ENCODE measurements at places on chromosomes 16 and 17.

- no peak for DNase-seq
Observed at GRCh38 chr17:19728084-19728495, 11.7 kb upstream of the SLC47A2 start.

DNA sequence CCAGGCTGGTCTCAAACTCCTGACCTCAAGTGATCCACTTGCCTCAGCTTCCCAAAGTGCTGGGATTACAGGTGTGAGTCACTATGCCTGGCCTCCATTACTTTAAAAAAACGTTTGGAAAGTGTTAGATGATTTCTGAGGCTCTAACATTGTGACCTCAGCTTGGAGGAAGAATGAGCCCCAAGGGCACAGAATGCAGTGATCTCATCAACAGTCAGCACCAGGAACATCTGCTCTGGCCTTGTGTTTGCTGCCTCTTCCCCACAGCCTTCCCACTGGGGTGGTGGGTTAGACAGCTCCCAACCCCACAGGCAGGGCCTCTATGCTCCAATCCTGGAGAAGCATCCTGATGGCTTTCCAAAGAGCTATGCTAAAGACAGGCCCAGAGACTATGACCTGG is 37.7 kb upstream of the SREBF1 start:
- no peak for DNase-seq

GRCh38 chr17:79438058-79438457 is 172.8 kb downstream of the RBFOX3 start:
- no peak for DNase-seq

- DNase-seq, result no peak
Observed at GRCh38 chr17:48729335-48730239, 1.0 kb upstream of the HOXB13 start.

DNA sequence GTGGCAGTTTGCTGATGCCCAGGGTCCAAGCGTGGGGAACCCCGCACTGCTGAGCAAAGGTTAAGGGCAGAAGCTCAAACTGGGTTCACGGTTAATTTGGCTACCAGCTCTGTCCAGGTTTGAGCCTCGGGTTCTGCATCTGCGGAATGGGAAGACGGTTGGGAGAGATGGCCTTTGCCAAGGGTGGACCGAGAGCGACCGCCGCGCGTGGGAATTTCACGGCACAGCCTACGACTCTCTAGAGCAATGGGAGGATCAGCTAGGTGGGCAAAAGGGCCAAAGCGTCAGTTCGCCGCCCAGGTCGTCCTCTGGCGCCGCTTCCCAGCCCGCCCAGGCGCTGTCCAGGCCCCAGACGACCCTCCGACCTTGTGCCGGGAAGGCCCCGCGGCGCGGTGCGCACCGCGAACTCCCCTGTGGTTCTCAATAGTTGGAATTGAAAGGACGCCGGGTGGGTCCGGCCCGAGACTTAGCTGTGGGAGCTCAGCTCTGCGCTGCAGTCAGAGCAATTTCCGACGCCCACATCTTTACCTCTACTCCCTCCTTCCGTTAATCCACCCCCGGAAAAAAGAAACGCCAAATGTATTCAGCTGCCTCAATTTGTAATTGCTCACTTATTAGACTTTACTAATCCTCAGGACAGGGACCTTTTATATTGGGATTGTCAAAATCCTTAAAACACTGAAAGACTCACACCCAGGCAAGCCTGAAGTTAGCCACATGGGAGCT is 2.5 kb upstream of the HS3ST3B1 start:
- DNase-seq, result peak; percentile 72

DNA sequence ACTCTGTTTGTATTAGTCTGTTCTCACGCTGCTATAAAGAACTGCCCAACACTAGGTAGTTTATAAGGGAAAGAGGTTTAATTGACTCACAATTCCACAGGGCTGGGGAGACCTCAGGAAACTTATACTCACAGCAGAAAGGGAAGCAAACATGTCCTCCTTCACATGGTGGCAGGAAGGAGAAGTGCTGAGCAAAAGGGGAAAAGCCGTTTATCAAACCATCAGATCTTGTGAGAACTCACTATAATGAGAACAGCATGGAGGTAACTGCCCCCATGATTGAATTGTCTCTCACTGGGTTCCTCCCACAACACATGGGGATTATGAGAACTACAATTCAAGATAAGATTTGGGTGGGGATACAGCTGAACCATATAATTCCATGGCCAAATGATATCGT is 30.9 kb downstream of the ABCC1 start:
- no peak for DNase-seq

- no peak for DNase-seq
Observed at GRCh38 chr17:61235001-61235826, 164.4 kb upstream of the TBX2 start.

DNA sequence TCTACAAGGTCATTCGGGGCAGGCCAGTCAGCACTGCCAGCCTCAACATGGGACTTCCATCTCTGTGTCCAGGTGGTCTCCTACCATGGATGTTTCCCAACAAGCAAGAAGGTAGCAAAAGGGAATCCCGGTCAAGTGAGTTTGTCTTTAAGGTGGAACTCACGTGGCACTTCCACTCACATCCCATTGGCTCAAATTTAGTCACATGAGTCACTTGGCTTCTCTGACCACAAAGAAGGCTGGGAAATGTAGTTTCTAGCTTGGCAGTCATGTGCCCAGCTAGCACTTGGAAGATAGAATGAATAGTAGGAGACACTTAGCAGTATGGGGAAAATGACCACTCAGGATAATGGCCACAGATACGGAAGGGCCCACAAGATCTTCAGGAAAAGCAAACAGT is 106.6 kb downstream of the AIPL1 start:
- no peak for DNase-seq

DNA sequence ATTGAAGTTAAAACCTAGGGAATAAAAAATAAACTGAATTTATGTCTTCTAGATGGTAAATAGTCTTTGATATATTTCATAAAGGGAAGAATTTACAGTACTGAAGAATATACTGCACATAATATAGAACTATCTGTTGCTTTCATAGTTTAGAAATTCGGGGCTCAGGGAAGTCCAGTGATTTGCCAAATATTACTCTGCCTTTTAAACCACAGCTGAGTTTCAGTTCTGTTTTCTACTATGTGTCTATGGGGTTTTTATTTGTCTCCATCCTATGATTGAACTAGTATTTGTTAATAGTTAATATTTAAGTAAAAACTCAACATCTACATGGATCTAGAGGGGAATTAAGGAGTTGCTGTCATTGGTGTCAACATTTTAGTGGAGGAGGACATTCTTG is 715.0 kb upstream of the CDH8 start:
- DNase-seq, result no peak

- DNase-seq, result no peak
Observed at GRCh38 chr16:57614536-57614935, 13.9 kb upstream of the ADGRG1 start.

DNA sequence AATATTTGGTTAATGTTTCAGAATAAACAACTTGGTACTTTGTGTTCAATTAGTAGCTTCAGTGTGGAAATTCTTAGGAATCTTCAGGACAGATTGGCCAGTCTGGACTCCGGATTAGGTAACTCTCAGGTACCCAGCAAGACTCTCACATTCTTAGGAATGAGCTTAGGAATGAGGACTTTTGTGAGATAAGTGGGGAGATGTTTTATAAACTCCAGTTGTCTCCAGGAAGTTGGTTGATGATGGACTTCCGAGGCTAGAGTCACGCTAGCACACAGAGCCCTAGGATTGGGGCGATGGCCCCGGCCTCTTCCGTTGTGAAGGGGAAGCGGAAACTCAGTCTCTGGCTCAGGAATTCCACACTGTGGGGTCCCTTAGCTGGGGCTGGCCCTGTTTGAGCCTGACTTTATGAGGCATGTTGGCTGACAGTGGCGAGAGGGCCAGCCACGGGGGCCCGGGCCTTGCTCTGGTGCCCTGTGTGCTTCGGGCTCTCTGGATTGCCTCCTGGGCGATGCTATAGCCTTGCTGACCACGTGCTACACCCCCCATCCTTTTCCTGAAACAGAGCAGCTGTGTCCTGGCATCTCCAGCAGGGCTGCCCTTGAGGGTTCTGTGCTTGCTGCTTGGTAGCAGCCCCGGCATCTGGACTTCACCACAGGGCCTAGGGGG is 32.4 kb downstream of the RAB11FIP3 start:
- DNase-seq, result no peak

- peak; percentile 56 for DNase-seq
Observed at GRCh38 chr17:82098939-82099763, 1.1 kb upstream of the FASN start.

GRCh38 chr16:77960766-77961165 is 61.6 kb upstream of the CLEC3A start:
- no peak for DNase-seq

DNA sequence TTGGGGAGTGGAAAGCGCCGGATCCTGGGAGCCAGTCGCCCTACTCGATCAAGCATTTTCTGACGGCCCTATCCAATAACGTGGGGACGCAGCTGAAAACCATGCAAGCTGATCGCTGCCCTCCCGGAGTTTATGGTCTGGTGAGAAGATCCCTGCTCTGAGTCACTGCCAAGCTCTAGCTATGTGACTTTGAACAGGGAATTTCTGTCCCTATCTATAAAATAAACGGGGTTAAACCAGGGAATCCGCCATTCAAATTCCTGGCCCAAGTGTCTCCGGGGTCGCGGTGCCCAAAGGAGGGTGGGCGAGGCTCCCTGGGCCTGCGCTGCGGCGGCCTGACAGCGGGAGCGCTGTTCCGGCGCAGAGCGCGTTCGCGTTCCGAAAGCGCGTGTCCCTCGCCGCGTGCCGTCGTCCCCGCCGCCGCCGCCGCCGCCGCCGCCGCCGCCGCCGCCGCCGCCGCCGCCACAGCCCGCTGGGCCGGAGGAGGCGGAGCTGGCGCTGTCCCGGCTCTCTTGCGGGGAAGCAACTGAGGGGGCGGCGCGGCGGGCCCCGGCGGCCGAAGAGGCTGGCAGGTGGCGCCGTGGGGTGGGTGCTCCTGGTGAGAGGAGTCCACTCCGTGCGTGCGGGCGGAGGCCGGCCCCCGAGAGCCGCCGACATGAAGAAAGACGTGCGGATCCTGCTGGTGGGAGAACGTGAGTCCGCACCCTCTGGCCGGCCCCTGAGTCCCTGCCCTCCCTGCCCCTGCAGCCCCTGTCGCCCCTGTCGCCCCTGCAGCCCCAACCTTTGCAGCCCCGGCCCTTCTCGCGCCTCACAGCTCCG is at the start of gene RHOT1:
TSS of gene RHOT1 (plus strand) at position 465 of the 819 bp plus-strand sequence. CDS start at position 656, 191 bp downstream.
- peak; percentile 92 for DNase-seq

GRCh38 chr16:2467528-2468232 is 3.4 kb upstream of the NTN3 start:
- peak; percentile 84 for DNase-seq

GRCh38 chr17:57987581-57988300 is at the start of gene VEZF1:
Gene VEZF1 (minus strand): TSS chr17:57988254. CDS start chr17:57988111, 143 bp downstream.
- DNase-seq, result peak; percentile 95

DNA sequence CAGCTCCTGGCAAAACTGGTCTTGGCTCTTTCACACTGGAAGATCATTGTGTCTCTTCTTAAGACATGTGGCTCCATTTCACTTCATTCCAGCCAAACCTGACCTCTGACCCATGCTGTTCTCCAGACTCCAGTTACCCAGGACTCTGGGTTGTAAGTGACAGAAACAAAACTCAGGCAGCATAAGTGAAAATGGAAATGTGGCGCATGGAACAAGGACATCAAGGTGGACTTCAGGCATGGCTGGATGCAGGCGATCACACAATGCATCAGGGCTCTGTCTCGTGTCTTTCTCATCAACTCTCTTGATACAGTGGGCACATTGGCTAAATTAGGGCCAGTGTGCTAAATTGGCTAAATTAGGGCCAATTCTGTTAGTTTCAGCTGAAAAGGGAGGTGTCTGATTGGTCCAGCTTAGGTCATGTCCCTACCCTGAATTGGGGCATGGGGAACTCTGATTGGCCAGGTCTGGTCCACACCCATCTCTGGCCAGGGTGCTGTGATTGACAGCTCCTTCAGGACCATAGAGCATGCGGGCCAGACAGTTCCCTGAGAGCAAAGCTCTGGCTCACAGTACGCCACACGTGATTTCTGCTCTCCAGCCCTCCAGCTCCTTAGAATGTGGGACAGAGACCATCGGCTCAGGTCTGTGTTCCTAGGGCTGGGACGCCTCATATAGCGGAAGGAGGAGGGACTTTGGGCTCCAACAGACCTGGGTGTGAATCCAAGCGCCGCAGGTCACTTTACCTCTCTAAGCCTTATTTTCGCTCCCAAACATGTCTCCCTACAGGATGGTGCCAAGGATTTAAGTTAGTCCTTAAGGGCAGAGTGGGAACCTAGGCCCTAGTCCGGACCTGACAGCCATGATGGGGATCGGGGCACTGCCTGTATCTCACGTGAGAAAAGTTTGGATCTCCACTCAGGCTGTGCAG is 17.5 kb downstream of the SOCS1 start:
- no peak for DNase-seq

- no peak for DNase-seq
Observed at GRCh38 chr17:31096106-31096436, 1.3 kb downstream of the NF1 start.

DNA sequence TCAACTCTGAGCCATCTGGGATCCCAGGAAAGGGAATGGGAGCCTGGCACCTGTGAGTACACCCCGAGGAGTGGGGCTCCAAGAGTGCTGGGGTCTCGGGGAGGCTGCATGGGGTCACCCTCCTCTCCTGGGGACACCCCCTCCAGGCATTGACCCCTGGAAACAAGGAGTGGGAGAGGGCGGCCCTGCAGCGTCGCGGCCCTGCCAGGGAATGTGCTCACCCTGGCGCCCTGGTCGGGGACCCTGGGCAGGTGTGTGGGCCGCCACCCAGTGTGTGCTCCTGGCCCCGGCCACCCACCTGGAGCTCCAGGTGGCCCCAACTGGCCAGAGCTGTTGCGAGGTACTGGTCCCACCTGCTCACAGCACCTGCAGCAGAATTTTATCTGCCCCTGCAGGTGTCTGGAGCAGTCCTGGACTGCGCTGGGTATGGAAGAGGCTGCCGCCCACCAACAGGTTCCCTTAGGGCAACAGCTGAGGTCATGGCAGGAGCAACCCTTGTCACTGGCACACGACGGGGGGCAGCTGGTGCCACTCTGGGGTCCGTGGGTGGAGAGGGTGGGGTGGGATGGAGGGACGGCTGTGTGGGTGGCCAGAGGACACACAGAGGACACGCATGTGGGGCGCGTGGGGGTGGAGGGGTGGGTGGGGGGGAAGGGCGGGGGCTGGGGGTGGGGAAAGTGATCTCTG is 5.4 kb upstream of the PABPN1L start:
- no peak for DNase-seq

DNA sequence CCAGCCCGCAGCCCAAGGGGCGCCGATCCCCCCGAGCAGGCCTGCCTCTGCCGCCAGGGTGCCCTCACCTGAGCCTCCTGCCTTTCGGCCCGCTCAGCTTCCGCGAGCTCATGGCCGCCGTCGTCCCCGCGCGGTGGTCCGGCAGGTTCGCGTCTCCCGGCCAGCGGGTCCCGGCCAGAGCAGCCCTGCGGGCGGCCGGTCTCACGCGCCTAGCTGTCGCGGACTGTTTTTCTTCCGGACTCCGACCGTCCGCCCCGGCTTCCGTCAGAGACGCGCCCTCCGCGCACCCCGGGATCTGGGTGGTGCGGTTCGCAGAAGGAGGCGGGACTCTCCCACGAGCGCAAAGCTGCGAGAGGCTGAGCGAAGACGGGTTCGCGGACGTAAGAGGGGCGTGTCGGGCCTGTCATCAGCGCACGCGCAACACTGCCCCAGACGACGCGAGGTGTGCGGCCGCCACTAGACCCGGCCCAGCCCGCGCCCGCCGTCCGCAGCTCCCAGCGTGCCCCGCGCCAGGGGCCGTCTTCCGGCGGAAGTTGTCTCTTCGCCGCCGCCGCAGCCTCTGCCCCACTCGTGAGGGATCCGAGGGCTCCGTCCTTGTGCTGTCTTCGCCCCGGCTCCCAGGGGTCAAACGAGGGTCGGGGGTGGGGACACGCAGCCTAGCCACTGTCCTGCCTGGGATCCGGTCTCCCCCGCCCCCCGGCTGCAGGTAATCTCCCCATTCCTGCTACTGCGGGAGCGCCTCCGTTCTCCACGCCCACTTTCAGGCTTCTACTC is at the start of gene INPP5K:
TSS of gene INPP5K (minus strand) at position 225 of the 774 bp plus-strand sequence. CDS start at position 112, 113 bp downstream.
- DNase-seq, result peak; percentile 98

Measured in neural progenitor cell (in vitro differentiated cells).